Type B pancreatic cell (in vitro differentiated cells): ENCODE measurements at places on chromosomes 13 and 19. TPM values are rescaled to one million over a fixed set of nuclear protein-coding genes. Genes with fewer than 3 reads are reported as not detected.
A peak's percentile ranks its signal among the peaks of the same experiment; 100 is the strongest.

The TTYH1 gene
- total RNA-seq: 8.7 and 50.7 TPM in 2 replicates

- no peaks in the 10 kb centered on the region for H3K27me3 ChIP-seq
- peaks cover 34% of the 10 kb centered on the region for H3K4me1 ChIP-seq
- peak overlapping the region; percentile 67 for H3K27ac ChIP-seq
- no peak for DNase-seq
- H3K36me3 ChIP-seq: no peaks in the 10 kb centered on the region
These were observed 15.8 kb upstream of the LATS2 start for GRCh38 chr13:21077076-21077787.

DNA sequence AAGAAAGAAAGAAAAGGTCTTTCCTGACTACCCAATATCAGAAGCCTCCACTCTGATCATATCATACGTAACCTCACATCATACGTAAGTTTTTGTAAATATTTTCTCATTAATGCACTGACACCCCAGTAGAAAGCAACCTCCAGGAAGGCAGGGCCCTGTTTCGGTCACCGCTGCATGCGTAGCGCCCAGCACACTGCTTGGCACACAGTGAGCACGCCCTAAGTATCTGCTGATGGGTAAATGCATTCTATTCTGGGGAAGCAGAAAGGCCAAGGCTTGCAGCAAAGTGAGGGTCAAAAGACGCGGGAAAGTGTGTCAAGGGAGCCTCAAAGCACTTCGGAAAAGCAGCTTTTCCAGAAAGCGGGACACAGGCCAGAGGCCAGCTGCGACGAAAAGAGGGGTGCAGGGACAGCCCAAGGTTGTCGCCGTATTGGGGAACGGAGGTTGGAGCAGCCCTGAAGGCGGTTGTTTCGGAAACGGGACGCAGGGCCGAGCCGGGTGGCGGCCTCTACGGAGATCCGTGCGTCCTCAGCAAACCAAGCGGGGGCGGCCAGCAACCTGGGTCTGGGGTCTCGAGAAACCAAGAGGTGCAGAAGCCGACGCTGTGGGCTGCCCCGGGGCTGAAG, 463 bp downstream of the SUGP1 start:
- H3K4me1 ChIP-seq: peaks cover 13% of the 10 kb centered on the region
- peak overlapping the region; percentile 100 for H3K27ac ChIP-seq
- peaks cover 12% of the 10 kb centered on the region for H3K36me3 ChIP-seq
- DNase-seq: no peak
- H3K27me3 ChIP-seq: no peaks in the 10 kb centered on the region

GRCh38 chr19:38670921-38671398, 23.5 kb downstream of the ACTN4 start:
- H3K4me1 ChIP-seq: peaks cover 71% of the 10 kb centered on the region
- H3K27me3 ChIP-seq: no peaks in the 10 kb centered on the region
- peak overlapping the region; percentile 84 for H3K27ac ChIP-seq
- H3K4me3 ChIP-seq: peak overlapping the region; percentile 68
- no peak for DNase-seq
